ENCODE measurements at places on chromosomes 7 and 10.

- no peak for DNase-seq
Measured at GRCh38 chr10:51171946-51172345, 97.7 kb downstream of the PRKG1 start.

DNA sequence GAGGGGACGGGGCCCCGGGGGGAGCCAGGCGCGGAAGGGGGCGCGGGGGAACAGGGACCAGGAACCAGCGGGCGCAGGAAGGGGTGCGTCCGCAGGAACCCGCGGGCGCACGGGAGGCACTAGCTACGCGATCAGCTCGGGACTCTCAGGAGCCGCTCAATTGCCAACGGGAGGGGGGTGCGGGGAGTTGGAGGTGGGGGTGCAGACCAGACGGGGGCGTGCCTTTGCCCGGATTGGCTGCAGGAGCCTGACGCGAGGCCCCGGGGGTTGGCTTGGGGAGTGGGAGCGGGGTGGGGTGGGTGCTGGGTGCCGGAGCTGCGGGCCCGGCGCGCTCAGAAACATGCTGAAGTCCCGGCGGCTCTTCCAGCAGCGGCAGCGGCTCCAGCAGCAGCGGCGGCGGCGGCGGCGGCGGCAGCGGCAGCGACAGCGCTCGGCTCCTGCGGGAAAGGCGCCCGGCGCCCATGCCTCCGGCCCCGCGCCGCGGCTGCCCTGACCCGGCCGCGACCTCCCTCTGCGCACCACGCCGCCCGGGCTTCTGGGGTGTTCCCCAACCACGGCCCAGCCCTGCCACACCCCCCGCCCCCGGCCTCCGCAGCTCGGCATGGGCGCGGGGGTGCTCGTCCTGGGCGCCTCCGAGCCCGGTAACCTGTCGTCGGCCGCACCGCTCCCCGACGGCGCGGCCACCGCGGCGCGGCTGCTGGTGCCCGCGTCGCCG, at the start of gene ADRB1:
ADRB1 (plus strand) TSS at position 335 of the 715 bp plus-strand sequence; CDS start at position 602, 267 bp downstream.
- DNase-seq, result no peak

- DNase-seq, result no peak
Measured at GRCh38 chr10:96511044-96511945, 2.4 kb downstream of the TLL2 start.

DNA sequence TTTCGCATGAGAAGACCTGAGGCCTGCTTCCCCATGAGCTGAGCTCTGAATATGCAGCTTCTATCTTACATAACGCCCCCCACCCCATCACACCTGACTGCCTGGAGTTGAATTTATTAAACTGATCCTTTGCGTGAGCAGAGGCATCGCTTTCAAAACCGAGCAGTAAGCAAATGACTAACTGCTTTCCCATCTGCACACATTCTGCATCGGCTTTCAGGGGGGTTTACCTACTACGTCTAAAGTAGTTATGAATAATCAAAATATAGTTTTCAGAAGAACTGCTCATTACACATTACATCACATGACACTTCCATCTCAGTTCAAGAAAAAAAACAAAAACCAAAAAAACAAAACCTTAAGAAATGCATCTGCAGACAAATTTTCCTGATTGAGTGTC, 54.7 kb upstream of the EGR2 start:
- no peak for DNase-seq

GRCh38 chr10:112952282-112953173, 2.5 kb downstream of the TCF7L2 start:
- no peak for DNase-seq

DNA sequence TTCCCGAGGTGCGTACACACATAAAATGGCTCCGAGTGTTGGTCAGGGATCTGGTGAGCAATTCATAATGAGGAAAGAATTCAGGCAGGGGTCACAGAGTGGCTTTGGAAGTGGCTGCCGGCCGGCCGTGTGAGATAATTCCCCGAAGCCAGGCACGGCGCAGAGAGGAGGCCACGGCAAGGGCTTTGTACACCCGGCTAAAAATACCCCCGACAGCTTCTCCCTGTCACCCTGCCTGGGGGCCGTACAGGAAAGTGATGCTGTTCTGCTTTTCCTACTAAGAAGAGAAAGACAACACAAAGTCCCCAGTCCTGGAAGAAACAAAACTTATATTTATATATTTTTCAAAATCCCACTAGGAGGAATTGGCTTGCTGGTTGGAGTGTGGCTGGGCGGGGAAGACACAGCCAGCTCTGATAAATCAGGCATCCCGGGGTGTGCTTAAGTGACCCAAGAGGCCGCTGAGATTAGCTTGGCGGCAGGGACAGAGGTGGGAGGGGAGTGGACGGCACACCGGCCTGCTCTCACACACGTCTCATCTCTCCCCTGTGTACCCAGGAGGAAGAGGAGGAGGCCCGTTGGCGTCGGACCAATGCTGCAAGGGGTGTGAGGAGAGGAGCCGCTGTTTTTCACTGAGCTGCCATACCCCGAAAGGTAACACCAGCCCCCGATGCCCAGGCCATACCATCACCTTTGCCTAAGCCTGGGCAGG, 70.5 kb downstream of the ZMIZ1 start:
- no peak for DNase-seq

GRCh38 chr7:8259586-8260222, 2.3 kb downstream of the ICA1 start:
- no peak for DNase-seq

GRCh38 chr10:75353183-75353582, 48.4 kb downstream of the ZNF503 start:
- DNase-seq, result no peak

DNA sequence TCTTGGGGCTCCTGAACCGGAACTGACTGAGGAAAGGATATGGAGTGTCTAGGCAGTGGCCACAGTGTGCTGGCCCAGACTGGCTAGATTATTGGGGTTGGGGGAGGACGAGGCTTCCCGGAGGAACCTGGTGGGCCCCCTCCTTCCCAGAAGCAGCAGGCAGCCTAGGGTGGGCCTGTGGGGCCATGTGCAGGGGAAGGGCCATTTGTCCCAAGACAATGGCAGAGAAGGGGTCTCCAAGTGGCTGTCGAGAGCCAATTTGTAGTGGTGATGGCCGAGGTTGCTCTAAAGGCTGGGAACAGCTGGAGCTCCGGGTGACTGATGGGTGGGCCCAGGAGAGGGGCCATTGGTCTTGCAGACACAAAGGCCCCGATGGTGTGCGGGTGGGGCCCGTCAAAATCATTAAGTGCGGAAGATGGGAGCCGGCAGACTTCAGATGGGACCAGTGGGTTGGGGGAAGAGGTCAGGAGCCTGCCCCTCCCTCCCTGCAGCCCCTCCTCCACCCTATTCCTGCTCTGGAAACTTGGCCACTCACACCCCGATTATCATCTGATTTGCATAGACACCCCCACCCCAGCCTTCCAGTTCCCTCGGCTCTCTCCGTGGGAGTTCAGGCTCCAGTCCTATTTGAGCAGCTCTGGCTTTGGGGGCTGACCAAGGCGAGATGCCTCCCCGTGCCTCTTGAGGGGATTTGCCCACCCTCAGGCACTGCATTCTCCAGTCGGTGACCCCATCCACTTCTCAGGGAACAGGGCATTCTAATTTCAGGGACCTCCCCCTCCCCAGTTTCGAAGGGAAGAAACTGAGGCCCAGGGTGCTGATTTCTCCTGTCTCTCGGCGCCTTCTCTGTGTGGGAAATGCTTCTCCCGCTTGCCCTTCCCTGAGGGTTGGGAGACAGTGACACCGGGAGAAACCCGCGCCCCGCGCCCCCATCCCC, 36.0 kb upstream of the PAX2 start:
- no peak for DNase-seq

DNA sequence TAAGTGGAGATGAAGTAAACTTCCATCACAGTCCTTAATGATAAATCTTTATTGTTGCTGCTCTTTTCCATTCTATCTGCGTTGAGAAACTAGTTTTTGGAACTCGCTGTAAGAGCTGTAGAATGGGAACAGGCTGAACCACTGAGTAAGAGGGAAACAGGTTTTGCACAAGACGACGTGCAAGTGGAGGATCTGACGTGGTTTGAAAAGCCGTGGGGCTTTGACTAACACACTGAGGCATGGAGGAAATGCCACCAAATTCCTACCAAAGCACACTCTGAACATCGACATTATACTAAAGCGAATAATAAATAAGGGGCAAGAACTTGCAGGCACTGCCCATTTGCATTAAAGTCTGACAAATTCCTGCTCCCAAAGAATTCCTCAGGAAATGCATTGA, 160.6 kb downstream of the KLF6 start:
- DNase-seq, result no peak

DNA sequence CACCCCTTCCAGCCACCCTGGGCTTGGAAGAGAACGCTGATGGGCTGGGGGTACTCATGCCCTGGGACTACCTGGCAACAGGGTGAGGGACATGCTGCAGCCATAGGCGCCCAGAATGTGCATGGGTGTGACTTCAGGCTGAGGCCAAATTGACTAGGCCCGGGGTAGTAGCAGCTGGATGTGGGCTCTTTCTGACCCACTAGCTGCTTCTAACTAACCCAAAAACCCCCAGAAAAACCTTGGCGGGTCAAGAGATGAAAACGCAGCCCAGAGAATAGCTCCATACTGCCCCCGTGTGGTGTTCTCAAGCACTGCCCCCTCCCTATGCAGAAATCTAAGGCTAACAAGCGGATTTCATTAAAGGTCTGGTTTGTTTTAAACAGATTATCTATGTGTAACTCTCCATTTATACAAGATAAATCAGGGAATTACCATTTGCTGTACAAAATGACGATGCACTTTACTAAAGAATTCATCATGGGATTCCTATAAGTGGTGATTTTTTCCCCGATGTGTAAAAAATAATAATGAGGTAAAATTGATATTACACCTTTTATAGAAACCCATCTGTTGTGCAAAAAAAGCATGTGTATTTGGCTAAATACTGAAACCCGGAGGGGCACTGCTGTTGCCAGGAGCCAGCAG, 4.2 kb downstream of the SMARCD3 start:
- DNase-seq, result no peak
